HEK293T (cell line): ENCODE measurements at places on chromosomes 3 and 15.

DNA sequence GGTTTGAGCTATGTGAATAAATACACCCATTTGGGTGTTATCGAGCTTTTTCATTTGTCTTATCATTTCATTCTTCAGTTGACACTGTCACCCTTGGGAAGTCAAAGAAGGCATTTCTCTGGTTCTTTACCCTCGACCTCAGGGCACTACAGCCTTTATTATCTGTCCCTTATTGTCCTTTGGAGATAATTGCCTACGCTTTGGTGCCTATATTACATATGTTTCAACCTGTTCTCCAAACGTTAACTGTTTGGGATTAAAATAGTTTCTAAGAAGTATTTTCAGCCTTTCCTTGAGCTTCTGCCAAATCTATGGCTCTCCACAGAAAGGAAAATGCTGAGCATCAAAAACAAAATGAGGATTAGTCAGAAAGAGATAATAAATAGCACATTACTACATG, 395.4 kb upstream of the ADAMTS9 start:
- no peak for DNase-seq

- DNase-seq: no peak
Measured at GRCh38 chr3:151093905-151094304, 8.4 kb downstream of the MED12L start.

DNA sequence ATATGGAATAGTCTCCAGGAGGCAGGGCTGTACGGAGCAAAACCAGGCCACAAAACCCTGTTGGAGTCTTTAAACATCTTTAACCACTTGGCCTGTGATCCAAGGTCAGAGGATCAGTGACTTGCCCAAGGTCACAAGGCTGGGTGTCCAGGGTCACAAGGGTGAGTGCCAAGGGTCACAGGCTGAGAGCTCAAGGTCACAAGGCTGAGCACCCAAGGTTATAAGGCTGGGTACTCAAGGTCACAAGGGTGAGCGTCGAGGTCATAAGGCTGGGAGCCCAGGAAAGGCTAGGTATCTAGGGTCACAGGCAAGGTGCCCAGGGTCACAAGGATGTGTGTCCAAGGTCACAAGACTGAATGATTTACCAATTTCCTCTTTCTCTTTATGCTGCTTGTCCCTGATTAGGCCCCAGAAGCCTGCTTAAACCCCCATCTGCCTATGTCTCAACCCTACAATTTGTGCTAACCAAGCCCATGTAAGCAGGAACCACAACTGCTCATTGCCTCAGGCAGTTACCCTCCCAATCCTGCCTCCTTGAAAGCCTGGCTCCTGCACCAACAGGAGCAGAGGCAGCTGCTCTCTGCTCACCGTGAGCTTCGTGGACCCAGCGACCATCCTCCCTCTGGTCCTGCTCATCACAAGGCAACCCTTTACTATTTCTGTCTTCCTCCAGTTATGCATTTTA, 51.5 kb downstream of the MGLL start:
- DNase-seq: no peak

GRCh38 chr3:168585544-168585943, 489.8 kb upstream of the GOLIM4 start:
- no peak for DNase-seq

- no peak for DNase-seq
Measured at GRCh38 chr3:11085093-11085840, 69.0 kb upstream of the HRH1 start.

DNA sequence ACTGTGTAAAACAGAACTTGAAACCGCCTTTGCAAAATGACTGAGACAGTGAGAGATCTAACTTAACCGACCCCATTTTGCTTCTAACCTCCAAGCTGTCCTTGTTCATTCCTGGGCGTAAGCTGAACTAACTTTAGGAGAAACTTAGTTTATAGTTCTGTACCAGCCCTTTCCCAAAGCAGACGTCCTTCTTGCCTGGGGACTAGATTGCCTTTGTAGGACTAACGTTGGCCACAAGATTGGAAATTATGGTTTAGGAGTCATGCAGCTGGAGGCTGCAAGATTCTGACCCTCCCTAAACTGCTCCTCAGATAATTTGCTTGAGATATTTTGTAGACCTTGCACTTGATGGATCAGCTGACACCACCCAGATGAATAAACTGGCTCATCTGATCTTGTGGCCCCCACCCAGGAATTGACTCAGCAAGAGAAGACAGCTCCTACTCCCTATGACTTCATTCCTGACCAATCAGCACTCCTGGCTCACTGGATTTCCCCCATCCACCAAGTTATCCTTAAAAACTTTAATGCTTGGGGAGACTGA, 219.9 kb upstream of the PROK2 start:
- DNase-seq: no peak

DNA sequence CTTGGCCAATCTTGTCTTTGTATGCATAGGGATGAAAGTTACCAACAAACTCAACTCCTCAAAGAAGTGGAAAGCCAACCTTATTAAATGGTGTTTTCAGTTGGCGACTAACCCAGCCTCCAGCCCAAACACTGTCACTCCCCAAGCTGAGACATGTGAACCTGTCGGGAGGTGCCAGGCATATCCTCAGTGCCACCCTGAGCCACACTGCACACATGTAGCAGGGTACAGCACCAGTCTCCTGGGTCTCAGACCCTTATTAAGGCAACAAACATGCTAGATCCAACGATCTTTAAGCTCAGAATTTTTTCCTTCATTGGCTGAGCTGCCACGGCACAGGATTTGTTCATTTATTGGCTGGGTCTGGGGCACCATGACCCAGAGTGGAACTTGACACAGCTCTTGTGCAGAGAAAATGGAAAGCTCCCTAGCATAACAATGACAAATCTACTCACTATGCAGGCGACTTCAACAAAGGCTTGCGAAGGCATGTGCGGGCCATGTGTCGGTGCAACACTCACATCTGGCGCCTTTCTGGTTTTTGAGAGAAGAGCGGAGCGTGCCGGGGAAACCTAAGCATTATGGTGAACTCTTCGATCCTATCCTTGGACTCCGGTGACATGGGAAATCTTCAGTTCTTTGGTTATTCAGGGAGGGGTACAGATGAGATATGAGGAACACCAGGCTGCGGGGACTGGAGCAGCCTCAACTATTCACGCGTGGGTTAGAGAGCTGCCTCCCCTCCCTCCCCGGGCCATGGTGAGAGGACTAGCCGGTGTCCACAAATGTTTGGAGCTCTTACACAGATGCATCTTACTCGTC, 190.1 kb downstream of the FAM43A start:
- DNase-seq: no peak

DNA sequence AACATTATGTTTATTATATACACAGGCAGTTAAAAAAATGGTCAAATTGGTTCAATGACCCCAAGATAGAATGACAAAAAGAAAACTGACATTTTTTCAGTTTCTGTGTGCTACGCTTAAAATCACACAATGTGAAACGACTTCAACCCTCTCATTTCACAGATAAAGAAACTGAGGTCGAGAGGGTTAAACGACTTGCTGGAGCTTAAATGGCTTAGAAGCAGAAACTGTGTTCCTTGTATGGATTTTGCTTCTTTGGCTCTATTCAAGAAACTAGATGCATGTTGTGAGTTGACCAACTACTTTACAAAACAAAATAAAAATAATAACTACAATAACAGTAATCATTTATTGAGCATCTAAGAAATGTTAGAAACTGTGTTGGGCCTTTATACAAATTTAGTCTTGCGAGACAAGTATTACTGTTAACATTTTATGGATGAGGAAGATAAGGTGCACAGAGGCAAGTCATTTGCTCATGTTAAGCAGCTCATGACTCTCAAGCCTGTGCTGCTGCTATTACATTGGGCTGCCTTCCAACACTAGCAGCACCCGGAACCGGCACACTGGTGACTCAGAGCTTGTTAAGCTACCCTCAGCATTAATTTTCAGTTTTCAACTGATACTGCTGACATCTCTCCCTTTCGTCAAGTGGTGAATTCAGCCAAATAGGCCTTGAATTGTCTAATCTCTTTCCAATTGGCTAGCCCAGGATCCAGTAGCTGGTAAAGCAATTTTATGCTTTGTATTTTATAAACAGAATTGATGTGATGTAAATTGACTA, 487.6 kb downstream of the NAALADL2 start:
- DNase-seq: no peak

GRCh38 chr3:111156517-111156916, 84.9 kb downstream of the NECTIN3 start:
- DNase-seq: no peak

- no peak for DNase-seq
Measured at GRCh38 chr15:73914145-73914544, 12.1 kb upstream of the LOXL1 start.
